ENCODE measurements at places on chromosomes 11 and 22.
A peak's percentile ranks its signal among the peaks of the same experiment; 100 is the strongest.

DNA sequence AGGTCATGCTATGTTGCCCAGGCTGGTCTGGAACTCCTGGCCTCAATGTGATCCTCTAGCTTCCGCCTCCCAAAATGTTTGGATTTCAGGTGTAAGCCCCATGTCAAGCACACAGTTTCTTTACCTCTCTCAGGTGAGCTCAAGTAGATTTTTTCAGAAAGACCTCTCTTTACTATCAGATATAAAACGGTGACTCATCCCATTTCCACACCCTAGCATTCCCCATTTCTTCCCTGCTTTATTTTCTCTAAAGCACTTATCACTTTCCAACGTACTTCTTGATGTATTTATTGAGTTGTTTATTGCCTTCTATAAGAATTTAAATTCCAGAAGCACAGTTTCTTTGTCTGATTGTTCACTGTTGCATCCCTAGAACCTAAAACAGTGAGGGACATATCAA, 3.7 kb downstream of the TSG101 start:
- no peak for DNase-seq

DNA sequence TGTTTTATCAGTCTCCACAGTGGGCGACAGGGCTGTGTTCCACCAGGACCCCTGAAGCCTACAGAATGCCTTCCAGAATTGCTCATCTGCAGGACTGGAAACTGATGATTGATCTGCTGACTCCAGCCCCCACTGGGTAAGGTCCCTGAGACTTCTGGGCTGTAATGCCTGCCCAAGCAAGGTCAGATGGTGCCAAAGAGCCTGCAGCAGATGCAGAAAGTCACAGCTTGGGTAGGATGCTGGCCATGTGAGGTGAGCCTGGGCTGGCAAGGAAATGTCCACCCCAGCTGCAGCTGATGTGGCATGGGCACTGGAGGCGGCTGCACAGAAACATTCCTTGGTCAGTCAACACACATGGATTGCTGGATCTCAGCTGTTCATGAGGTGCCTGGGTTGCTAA, 30.9 kb downstream of the LRRC32 start:
- DNase-seq, result no peak

DNA sequence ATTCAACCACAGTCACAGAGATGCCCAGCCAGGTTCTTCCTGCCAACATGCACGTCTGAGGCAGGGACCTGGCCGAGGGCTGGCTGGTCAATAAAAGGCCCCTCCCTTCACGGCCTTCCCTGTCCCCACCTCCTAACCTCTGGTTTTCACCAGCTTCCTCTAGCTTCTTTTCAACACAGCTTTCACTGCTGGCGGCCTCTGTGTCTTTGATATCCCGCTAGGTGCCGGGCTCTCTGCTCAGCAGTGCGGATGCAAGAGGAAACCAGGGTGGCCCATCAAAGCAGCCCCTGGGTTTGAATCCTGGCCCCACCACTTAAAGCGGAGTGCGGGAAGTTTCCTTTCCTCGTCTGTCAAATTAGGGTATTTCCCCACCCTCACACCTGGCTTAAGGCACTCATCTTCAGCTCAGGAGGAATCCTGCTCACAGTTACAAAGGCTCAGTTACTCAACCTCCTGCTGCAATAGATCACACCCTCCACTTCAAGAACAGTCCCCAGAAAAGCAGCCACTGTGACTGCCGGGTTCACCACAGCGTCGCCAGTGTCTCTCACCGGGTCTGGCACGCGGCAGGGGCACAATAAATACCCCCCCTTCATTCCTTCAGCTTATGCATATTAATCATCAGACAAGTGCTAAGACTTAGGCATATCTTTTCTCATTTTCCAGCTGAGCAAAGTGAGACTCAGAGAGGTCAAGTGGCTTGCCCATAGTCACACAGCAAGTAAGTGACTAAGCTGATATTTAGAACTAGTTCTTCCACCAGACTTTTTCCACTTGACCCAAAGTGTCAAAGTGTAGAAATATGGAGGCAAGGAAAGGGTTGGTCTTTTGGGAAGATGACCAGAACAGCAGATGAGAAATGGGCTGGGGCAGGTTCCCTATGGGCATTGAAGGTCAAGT, 45.7 kb downstream of the TXN2 start:
- DNase-seq, result no peak

GRCh38 chr11:61914471-61915171, 2.7 kb downstream of the RAB3IL1 start:
- DNase-seq, result no peak

- no peak for DNase-seq
Observed at GRCh38 chr22:45221201-45221600, 19.5 kb downstream of the KIAA0930 start.

DNA sequence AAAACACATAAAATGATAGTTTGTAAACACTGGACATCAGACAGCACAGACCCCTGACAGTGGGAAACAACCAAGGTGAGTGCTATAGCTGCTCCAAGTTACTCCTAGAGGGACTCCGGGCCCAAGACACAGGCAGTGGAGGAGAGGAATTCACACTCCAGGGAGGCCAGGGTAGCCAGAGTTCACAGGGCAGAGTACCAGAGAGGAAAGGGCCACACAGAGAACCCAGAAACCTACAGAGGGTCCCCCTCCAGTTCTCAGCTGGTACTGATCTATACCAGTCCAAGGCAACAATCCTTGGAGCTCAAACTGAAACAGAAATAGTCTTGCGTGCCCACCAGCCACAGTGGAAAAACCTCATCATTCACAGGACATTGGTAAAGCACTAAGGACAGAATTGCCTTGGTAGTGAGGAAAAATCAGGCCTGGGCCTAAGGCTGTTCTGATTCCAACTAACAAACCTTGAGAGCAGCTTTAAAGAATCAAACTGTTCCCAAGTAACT, 7.6 kb downstream of the VPS37C start:
- no peak for DNase-seq

DNA sequence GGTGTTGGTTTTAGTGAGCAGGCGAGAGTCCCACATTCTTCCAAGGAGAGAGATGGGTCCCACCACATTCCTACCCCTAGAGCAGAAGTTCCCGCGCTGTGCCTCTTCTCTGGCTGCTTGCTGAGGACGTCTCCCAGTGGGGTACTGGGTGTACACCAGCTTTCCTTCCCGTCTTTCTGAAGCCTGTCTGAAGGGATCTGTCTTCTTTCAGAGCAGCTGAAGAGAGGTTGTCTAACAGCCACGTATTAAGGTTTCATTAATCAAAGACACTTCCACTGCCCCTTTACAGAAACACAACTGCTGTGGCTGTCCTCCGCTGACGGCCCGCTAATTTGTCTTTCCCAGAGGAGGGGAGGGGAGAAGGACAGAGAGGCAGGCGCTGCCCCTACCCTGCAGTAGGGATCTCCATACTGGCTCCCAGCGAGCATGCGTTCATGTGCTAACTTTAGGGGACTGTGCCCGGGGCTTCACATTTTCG, 56.0 kb downstream of the ZBTB16 start:
- DNase-seq, result no peak

DNA sequence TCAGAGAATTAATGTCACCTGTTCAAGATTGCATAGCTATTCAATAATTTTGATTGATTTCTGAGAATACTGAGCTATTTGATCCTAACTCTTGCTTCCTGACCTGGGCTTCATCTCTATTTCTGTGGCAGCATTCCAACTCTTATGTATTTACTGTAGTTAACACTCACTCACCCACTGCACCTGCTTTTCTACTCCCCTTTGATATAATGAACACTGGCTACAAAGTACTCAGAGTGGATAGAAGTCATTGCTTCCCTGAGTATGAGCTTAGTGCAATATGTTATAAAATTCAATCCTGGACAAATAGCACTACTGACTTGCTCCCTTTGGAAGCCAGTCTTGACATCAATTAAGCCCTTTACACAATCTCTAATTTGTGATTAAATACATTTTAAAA, 117.2 kb downstream of the APIP start:
- DNase-seq, result no peak

DNA sequence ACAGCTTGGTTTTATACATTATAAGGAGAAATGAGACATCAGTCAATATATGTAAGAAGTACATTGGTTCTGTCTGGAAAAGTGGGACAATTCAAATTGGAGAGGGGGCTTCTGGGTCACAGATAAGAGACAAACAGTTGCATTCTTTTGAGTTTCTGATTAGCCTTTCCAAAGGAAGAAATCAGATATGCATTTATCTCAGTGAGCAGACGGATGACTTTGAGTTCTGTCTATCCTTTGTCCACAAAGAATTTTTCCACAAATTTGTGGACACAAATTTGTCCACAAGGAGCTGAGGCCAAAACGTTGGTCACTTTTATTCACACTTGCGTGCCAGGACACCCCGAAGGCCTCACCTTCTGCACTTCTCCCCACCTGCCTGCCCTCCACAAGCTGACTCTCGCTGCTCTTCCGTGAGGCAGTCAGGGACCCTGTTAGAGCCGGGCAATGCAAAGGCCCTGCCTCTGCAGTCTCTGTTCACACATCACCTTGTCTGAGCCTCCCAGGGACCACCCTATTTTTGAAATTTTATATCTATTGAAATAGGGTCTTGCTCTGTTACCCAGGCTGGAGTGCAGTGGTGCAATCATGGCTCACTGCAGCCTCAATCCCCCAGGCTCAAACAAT, 20.5 kb downstream of the IL17REL start:
- DNase-seq, result no peak

DNA sequence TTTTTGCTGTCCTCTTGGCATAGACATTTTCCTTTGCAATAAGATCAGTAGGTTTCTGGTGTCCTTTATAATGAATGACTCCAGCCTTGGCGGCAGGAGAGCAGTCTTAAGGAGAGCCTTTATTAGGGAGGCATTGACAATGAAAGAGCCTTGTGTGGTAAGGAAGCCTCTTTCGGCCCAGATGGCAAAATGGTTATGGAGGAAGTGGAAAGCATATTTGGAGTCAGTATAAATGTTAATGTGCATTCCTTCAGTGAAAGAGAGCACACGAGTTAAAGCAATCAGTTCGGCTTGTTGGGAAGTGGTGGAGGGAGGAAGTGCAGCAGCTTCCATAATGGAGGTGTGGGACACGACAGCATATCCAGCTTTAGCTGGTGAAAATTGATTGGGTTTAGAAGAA, 18.1 kb upstream of the ANO1 start:
- DNase-seq, result peak; percentile 57

- no peak for DNase-seq
Observed at GRCh38 chr11:41116970-41117369, 342.5 kb downstream of the LRRC4C start.

DNA sequence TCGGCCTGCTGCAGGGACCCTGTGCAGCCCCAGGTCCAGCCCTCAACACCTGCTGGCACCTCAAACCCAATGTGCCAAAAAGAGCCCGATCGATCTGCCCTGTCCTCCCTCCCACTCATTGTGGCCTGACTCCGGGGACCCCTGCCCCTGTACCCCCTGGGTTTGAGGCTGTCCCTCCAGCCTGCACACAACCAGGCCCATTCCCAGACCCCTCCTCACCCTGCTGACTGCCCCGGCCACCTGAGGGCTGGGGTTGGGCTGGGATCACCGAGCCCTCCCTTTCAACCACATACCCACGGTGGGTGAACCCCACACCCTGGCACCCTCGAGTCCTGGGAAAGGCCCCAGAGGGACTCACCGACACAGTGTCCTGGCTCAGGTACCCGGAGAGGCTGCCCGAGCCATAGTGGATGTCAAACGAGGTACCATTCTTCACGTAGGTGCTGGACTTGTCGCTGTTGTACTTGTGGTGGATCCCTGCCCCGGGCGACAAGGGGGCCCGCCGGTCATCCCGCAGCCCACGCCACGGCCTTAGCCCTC, 5.0 kb downstream of the CTSD start:
- no peak for DNase-seq

GRCh38 chr11:15034687-15035267, 38.6 kb upstream of the CALCB start:
- no peak for DNase-seq

- no peak for DNase-seq
Observed at GRCh38 chr11:68099474-68100405, 21.4 kb downstream of the CHKA start.

DNA sequence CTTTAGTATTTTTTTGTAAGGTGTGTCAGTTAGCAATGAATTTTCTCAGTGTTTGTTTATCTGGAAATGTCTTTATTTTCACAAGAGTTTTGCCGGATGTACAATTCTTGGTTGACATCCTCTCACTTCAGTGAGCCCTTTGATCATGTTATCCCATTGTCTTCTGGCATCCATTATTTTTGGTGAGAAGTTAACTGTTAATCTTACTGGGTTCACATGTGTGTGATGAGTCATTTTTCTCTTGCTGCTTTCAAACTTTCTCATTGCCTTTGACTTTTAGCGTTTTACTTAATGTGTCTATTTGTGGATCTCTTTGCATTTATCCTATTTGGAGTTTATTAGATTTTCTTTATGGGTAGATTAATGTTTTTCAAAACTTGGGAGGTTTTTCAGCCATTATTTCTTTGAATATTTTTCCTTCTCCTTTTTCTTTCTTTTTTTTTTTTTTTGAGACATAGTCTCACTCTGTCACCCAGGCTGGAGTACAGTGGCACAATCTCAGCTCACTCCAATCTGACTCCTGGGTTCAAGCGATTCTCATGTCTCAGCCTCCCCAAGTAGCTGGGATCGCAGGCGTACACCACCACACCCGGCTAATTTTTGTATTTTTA, 100.5 kb upstream of the RRM1 start:
- DNase-seq, result no peak

DNA sequence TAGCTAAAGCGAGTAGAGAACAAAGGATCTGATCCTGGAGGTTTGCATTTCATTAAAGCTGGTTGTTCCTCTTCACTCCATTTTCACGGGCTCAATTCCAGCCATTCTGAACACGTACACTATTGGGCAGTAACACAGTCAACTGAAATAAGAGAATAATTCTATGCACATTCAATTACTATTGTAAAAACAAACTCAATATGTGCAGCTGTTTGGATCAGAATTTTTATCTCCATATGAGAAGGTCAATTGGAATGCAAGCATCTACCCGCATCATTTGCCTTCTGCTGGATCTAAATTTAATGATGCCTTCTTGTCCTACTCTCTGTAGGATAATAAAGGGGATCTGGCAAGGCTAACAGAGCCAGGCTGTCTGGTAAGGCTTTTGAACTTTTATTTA, 562.8 kb upstream of the CCDC179 start:
- no peak for DNase-seq

- DNase-seq, result no peak
Observed at GRCh38 chr22:25692397-25693267, 49.4 kb upstream of the MYO18B start.

- no peak for DNase-seq
Observed at GRCh38 chr11:44387825-44388224, 77.9 kb upstream of the ALX4 start.

All from esophagus muscularis mucosa (tissue), 4 donors.